Thyroid gland (tissue), 4 donors: ENCODE measurements at places on chromosomes 2 and 18. TPM values are rescaled to one million over a fixed set of nuclear protein-coding genes. Genes with fewer than 3 reads are reported as not detected.

GRCh38 chr18:3054780-3055179 is 41.8 kb upstream of the LPIN2 start:
- H3K27ac ChIP-seq: no peak overlapping the region
- no peaks in the 10 kb centered on the region for H3K27me3 ChIP-seq
- no peak overlapping the region for H3K4me3 ChIP-seq
- no peak for DNase-seq

The FAM110C gene
- total RNA-seq: 14.2 TPM

The SCYGR4 gene
- not detected for total RNA-seq

The CYS1 gene
- 47.2 TPM for total RNA-seq

The INPP5D gene
- 13.4 TPM for total RNA-seq

The CNGA3 gene
- not detected for total RNA-seq

- H3K27me3 ChIP-seq: no peaks in the 10 kb centered on the region
- H3K4me1 ChIP-seq: no peaks in the 10 kb centered on the region
- DNase-seq: no peak
- no peak overlapping the region for H3K27ac ChIP-seq
These were observed 54.8 kb downstream of the CDC42EP3 start for GRCh38 chr2:37616677-37617005.

- no peaks in the 10 kb centered on the region for H3K4me1 ChIP-seq
- H3K36me3 ChIP-seq: no peaks in the 10 kb centered on the region
- no peak for DNase-seq
- no peak overlapping the region for H3K4me3 ChIP-seq
These were observed 115.1 kb upstream of the ZBTB14 start for GRCh38 chr18:5410582-5410981.

The FBXO36 gene
- 17.9 TPM for total RNA-seq

The SPATA3 gene
- not detected for total RNA-seq

GRCh38 chr2:218963601-218964000 is 4.1 kb downstream of the CDK5R2 start:
- H3K4me3 ChIP-seq: no peak overlapping the region
- no peak overlapping the region for H3K27ac ChIP-seq
- H3K4me1 ChIP-seq: peaks cover 22% of the 10 kb centered on the region

DNA sequence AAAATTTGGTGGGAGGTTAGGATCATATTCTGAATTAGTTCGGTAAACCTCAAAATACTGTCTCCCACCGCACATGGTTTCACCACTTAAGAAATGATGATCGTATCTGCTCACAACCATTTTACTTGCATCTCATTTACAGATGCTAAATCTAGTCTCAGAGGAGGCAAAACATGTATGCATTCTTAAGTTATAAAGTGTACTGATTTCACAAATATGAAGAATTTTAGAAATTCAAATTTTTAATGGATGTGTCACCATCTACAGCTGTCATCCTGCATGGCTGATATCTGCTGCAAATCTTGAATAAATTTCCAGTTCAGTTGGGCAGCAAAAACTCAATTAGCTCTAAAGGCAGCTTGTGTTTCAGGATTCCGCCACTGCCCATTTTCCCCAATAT is 243.3 kb upstream of the KCNJ3 start:
- H3K4me1 ChIP-seq: no peaks in the 10 kb centered on the region
- H3K4me3 ChIP-seq: no peak overlapping the region
- no peak for DNase-seq
- no peaks in the 10 kb centered on the region for H3K36me3 ChIP-seq
- no peaks in the 10 kb centered on the region for H3K27me3 ChIP-seq
- H3K27ac ChIP-seq: no peak overlapping the region

- H3K27ac ChIP-seq: no peak overlapping the region
- no peaks in the 10 kb centered on the region for H3K27me3 ChIP-seq
- H3K4me1 ChIP-seq: no peaks in the 10 kb centered on the region
- no peak for DNase-seq
These were observed 12.9 kb downstream of the TMEM185B start for GRCh38 chr2:120210270-120210693.

DNA sequence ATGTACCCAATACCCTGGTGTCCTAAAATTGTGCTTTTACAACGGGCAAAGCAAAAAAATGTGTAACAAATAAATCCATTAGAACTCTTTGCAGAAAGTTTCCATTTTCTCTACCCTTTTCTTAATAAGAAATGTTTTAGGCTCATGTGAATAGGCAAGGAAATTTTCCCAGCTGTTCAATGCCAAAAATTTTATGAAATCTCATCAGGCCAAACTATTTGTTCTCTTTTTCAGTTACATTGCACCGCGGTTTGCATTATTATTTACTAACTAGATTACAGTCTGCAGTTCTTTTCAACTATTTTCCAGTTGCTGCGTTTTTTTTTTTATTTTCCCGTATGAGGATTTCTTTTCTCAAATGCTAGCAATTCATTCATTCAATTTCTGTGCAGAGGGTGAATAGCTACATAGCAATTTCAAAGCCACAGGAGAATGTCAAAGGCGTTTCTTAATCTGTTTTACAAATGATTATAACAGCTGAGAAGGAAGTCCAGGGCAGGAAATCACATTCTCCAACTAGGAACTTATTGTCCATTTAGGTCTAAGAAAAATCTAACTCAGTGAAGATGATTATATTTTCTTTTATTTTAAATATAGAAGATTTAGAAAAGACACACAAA is 367.5 kb upstream of the MMADHC start:
- H3K4me3 ChIP-seq: no peak overlapping the region
- no peaks in the 10 kb centered on the region for H3K36me3 ChIP-seq
- no peaks in the 10 kb centered on the region for H3K27me3 ChIP-seq

DNA sequence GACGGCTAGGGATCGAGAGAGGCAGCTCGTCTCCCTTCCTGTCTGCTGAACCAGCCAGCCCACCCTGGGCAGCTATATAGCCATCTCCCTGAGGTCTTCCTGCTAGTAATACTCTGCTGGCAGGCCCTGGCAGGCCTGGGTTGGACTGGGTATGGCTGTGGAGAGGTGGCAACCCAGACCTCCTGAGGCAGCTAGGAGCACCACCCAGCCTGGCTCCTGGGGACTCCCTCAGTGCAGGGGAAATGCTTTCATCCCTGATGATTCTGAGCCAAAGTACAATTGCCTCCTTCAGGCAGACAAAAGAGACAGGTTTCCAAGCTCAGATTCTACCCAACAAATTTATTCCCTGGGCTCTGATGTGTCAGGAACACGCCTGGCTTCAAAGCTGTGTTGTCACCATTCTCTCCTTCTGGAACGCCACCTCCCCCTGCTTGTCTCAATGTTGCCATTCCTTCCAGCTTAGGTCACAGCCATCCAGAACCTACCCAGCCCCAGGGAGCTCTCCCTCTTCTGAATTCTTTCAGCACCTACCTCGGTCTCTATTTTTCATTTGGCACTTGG is 4.7 kb upstream of the DNAJB2 start:
- H3K4me1 ChIP-seq: peaks cover 12% of the 10 kb centered on the region
- no peak overlapping the region for H3K27ac ChIP-seq
- H3K36me3 ChIP-seq: no peaks in the 10 kb centered on the region
- no peaks in the 10 kb centered on the region for H3K27me3 ChIP-seq

The SPTBN1 gene
- total RNA-seq: 381 TPM

The ACVR1C gene
- total RNA-seq: 0.42 TPM
